Osteocyte (in vitro differentiated cells): ENCODE measurements at places on chromosomes 7 and 10. TPM values are rescaled to one million over a fixed set of nuclear protein-coding genes. Genes with fewer than 3 reads are reported as not detected.
A peak's percentile ranks its signal among the peaks of the same experiment; 100 is the strongest.

DNA sequence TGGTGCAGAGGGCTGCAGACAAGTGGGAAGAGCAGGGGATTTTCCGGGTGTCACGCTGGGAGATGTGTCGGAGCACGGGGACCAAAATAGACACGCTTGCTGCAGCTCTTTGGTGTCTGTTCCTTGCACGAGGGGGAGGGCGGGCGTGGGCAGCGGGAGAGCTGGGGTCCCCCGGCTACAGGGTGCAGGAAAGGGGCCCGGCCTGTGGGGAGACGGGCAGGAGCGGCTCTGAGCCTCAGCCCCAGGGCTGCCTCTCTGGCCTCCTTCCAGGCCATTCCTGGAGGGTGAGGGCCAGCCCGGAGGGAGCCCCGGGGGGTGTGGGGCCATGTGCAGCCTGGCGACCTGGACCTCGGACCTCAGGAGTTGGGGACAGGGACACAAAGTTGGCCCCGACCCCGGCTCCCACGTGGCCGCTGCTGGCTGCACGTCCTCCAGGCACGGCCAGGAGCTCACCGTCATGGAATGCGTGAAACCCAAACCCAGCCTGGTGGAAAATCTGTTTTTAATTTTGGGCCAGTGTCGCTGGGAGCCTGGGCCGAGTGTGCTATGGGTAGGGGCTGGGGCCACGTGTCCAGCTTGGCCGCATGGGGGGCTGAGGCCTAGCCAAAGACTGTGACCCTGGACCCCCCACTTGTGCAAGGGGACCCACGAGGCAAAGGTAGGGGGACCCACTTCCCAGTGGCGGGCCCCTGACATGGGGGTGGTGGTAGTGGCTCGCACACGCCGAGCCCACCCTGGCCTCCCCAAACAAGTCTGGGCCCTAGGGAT lies 6.6 kb downstream of the TTYH3 start:
- no peak for DNase-seq

GRCh38 chr10:31593124-31593523 lies 274.1 kb downstream of the ZEB1 start:
- DNase-seq, result no peak

GRCh38 chr7:49150486-49150885 lies 226.1 kb downstream of the CDC14C start:
- no peak for DNase-seq

- no peak for DNase-seq
These were observed 89.0 kb downstream of the CH25H start for GRCh38 chr10:89118091-89118490.

DNA sequence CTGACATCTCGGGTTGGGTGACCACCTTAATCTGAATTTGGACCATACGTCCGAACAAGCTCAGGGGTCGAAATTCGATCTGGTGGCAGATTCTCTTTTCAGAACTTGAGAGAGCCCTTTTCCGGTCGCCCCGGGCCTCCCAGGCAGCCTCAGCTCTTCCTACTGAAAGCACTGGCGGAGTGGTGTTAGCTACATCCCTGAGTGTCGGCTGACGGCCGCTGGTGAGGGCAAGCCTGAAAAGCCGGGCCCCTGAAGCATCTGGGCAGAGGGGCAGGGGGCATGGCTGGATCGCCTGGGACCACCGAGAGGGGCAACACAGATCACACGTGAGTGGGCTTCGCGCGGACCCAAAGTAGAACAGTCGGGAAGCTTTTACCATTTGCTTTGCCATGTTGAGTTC lies 116.1 kb downstream of the SMURF1 start:
- no peak for DNase-seq

- no peak for DNase-seq
These were observed 80.2 kb downstream of the PALS2 start for GRCh38 chr7:24653316-24654085.

- DNase-seq, result no peak
These were observed 440.1 kb upstream of the STEAP1 start for GRCh38 chr7:89714131-89714530.

DNA sequence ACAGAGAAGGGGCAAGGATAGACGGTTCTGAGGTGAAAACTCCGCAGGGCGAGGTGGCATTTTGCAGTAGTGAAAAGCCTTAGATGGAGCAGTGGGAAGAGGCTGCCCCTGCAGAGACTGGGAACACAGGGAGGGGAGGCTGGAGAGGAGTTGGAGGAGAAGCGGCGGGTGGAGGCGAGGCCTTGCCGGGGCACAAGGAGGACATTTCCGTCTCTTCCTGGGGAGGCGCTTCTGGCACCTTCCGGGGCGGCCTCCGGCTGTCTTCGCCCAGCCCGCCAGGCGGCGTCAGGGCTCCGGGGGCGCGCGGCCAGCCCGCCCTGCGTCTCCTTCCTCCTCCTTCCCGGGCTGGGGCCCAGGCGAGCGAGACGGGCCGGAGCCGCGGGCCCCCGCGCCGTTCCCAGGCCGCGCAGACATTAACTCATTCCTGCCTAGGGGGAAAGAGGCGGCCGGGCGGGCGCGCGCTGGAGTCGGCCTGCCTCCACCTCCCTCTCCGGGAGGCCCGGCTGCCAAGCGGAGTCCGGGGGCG lies 42.7 kb downstream of the LDB3 start:
- peak; percentile 97 for DNase-seq

GRCh38 chr10:115996031-115996430 lies 277.0 kb downstream of the GFRA1 start:
- DNase-seq, result no peak

DNA sequence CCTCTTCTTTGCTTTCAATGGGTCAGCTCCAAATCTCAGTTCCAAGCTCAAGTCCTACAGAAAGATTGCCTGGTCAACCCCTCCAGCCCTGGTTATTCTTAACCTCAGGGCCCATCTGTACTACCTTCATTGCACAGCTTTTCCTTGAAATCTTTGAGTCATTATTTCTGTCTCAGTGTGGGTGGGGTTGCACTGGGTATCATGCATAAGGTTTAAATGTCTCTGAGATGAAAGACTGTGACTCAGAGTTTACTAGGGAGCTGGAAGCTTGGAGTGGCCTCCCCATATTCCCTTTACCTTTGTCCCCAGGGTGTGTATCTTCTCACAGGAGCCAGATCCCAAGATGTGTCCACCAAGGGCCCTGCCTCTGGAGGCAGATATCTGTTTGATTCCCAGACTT lies 3.3 kb upstream of the OR6V1 start:
- DNase-seq, result no peak

DNA sequence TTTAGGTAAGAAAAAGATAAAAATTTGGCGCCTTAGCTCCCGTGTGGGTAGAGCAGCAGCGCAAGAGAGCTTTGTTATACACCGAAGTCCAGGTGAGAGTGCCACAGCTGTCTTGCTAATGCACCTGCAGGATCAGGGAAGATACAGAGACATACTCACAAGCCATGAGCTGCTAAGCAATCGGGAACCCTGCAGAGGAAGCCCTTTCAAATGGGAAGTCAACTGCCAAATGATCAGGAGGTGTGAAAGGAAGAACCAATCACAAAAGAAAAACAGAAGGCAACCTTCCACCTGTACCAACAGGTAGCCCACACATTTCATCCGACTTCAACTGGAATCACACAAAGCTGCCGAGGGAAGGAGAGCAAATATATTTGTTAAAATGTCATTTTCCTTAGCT lies 610.5 kb upstream of the PFKP start:
- DNase-seq, result no peak

DNA sequence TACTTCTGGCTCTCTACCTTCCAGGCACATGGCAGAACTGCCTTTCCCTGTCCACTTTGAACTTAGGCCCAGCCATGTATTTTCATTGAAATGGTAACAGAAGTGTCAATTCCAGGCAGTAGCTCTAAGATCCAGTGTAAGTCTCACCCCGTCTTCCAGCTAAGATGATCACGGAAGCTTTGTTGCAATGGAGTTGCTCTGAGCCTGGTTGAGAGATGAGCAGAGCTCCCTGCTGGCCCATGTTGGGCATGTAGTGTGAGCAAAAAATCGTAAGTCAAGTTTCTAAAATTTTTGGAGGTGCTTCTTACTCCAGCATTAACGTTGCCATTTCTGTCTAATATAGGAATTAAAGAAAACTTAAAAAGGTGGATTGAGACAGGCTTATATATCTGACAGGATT lies 274.4 kb downstream of the IPMK start:
- DNase-seq, result no peak

- no peak for DNase-seq
These were observed 91.7 kb downstream of the SLC25A40 start for GRCh38 chr7:87784424-87784823.

DNA sequence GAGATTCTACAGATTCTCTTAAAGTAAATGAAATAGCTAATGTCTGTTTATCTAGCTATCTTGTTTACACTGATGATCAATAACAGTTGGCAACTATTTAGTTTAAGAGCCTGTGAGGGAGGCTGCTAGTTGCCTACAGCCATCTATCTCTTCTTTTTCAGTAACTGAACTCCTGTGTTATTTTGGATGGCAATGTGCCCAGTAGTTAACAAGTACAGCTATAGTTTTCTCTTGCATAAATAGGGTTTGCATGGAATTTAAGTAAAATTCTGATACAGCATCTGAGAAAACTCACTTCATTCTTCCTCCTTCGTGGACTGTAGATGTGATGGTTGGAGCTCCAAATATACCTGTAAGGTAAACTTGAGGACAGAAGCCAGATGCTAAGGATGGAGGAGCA lies 219.5 kb upstream of the POT1 start:
- DNase-seq, result no peak

DNA sequence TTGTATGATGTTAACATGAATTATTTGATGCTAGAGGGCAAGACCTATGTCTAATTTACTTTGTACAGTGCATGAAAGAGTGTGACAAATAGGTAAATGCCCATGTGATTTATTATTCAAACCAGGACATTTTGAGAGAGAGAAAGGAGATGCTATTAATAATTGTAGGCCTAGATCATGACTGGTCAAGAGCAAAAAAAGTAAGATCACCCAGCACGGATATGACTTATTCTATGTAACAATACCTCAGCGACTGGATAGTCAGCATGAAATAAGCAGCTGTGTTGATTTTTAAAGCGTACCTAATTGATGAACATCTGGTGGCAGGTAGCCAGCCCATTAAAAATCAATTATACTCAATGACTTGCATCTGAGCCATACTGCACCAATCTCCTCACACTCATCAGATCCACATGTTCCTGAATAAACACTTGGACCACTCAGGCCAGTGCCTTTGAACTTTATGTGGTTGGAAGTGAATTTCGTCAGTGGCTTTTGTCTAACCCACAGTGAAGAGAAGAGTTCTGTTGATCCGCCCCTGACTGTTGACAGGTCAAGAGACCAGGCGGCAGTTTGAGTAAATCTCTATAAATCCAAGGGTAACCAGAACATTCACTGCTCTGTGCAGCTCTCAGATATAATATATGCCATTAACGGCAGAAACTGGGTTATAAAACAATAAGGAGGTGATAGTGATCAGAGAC lies 435.3 kb downstream of the MDFIC start:
- no peak for DNase-seq

DNA sequence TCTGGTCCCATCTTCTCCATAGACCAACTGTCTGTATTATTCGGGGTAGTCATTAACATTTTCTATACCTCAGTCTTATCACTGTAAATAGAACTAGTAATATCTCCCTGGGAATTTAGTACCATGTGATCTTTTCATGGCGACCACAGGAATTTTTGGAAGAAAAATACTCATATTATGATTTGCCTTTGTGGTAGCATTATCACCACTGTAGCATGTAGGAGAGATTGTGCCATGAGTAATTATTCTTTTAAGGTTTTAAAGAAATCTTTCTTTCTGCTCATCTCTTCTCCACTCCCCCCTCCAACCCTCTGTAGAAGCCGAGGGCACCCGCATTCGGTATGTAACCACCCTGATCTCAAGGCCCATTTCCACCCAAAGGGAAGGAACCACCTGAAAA lies 25.0 kb downstream of the ZNF365 start:
- no peak for DNase-seq

- no peak for DNase-seq
These were observed 18.8 kb upstream of the FAM170B start for GRCh38 chr10:49152663-49153062.

- no peak for DNase-seq
These were observed 13.6 kb downstream of the GIMAP4 start for GRCh38 chr7:150580638-150581394.

DNA sequence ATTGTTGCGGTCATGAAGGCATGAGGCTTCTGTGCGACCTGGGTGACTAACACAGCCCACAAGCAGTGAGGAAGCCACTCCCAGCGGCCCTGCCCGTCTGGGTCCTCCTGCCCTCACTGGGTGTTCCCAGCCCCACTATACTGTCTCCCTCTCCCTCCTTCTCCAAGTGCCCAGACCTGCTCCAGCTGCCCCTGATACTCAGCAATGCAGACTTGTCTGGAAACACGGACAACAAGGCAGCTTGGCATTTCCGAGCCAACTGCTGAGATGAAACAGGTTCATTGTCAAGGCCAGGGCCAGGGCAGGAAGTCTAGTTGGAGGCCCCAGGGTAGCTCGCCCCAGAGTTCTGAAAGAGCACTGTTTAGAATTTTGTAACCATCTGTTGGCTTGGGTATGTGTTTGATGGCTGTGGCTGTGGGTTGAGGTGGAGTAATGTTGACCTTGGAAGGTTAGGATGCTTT lies 95.7 kb downstream of the RBM20 start:
- DNase-seq, result no peak

DNA sequence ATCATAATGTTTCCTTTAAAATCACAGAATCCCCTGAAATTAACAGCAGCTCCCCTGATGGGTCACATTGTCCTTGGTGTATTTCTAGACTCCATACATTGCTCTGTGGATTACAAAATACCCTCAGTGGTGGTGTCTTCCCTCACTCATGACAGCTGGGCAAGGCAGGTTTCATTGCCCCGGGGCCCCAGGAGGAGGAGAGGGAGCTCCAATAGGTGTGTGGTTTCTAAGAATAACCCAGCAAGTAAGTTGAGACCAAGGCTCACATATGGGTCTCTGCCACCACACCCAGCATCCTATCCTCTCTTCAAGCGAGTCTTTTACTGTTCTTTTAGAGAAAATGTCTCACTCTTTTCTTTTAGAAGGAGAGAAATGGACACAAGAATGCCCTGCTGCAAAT lies 63.6 kb downstream of the PKD1L1 start:
- peak; percentile 23 for DNase-seq

The FKBP9 gene
- total RNA-seq, result 229 and 237 TPM in 2 replicates

The ZCWPW1 gene
- total RNA-seq, result 4.4 and 5.0 TPM in 2 replicates

The NRF1 gene
- total RNA-seq, result 15.8 and 20.7 TPM in 2 replicates

The OR2A1 gene
- not detected in 2 replicates for total RNA-seq

The PYROXD2 gene
- total RNA-seq, result 4.6 and 4.8 TPM in 2 replicates

The PCLO gene
- total RNA-seq, result 0.71 and 1.4 TPM in 2 replicates

The PTER gene
- 2.6 and 3.1 TPM in 2 replicates for total RNA-seq

The METTL27 gene
- total RNA-seq, result 2.2 and 2.7 TPM in 2 replicates

The GOLGA7B gene
- 0.05 TPM in 1 of 2 replicates, not detected in the other for total RNA-seq

The BMPR1A gene
- 75.5 and 79.6 TPM in 2 replicates for total RNA-seq

The VWC2 gene
- not detected in 2 replicates for total RNA-seq
